ENCODE measurements at places on chromosomes 2 and 18.

- no peak for DNase-seq
These were observed 240.6 kb upstream of the CWC22 start for GRCh38 chr2:180247658-180248057.

DNA sequence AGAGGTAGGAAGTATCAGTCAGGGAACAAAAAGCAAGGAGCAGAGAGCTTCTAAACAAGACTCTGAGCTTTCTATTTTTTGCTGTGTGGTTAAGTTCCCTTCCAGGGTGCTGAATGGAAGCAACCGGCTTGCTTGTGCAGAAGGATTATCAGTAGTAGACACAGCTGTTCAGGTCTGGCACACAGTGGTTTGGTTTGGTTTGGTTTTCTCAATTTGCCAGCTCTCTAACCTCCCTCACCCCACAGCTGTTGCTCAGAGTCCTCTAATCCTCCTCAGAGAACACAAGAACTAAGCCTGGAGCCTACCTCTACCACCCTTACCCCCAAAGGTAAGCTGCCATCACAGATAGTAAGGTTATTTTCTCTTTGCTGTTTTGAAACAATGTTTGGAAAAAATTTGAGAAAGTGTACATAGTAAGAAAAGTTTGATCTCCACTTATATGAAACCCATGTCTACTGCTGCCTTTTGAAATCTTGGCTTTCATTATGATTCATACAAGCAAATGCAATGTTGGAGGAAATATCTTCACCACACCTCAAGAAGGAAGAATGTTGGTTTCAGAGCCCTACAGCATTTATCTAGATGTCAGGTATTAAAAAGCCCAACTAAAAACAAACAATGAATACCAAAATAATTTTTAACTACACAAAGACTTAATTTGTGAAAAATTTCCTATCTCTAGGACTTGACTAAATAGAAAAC lies 255.3 kb downstream of the NR4A2 start:
- DNase-seq, result no peak

GRCh38 chr18:68662754-68663153 lies 52.2 kb downstream of the TMX3 start:
- DNase-seq, result no peak

DNA sequence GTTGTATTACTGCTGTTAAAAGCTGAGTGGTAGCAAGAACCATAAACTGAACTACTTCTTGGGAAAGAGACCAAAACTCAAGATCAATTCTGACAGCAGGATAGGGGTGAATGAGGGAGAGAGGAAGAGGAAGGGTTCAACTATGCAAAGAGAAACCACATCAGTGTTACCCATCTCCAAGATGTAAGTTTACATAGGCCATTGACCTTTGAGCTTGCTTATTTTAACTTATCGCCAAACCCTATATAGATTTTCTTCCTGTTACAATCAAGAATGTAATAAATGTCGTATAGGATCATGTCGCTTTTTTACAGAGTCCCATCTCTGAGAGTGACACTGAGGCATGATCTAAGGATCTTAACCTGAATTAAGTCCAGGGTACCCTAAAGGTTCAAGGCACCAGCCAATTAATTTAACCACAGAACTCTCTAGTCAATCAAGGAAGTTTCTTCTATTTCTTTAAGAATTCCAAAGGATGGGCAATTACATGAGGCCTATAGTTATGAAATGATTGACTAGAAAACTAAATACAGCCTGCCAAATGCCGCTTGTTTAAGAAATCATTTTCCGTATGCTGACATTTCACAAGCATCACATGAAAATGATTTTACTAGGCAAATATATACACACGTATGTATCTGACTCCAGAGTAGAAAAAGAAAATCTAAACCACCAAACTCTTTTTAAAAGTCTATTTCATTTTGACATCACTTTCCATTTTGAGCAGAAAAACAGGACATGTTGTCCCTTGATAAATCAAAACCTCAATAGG lies 11.8 kb downstream of the RND3 start:
- DNase-seq, result no peak

GRCh38 chr2:233430651-233431050 lies 76.4 kb downstream of the DGKD start:
- no peak for DNase-seq

Measured in left ventricle myocardium superior (tissue), 1 donor.